Stimulated activated CD8-positive, alpha-beta memory T cell treated with anti-CD3 and anti-CD28 coated beads, Interleukin-15, amount 100 ng/mL, for 24 hours (primary cell): ENCODE measurements at places on chromosomes 2 and 18.

DNA sequence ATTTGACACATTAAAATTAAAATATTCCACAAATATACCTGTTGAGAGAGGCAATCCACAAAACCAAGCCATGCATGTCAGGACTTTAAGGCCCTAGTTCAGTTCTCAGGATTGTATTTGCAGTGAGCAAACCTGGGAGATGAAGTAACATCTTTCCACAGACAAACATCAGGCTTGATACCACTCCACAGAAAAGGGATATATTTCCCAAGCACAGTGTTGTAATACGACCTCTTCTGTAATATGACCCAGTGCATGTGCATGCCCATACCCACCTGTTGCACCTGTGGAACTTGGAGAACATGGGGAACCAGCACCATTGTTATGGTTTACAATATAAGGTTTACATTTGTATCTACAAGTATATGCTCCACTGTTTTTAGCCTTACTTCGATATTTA, 184.0 kb downstream of the PDE11A start:
- no peak for DNase-seq

DNA sequence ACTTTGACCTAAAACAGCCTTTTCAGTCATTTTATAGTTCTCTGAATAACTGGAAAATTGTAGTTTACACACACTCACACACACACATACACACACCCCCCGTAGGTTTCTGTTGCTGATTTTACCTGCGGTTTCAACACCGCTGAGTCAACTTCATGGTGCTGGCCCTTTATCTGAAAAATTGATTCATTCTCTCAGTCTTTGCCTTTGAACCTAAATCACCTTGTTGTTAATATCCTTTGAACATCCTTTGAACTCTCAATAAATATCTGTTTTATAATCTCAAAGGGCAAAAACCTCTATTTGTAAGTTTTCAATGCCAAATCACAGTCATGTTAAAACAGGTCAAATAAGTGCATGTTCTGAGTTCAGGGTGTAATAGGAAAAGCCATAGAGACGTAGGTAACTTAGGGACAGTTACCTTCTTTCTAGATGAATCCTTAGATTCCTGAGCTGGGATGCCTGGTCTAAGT, 109.0 kb upstream of the BZW1 start:
- DNase-seq, result no peak

GRCh38 chr18:3037423-3037915, 24.5 kb upstream of the LPIN2 start:
- DNase-seq, result no peak

DNA sequence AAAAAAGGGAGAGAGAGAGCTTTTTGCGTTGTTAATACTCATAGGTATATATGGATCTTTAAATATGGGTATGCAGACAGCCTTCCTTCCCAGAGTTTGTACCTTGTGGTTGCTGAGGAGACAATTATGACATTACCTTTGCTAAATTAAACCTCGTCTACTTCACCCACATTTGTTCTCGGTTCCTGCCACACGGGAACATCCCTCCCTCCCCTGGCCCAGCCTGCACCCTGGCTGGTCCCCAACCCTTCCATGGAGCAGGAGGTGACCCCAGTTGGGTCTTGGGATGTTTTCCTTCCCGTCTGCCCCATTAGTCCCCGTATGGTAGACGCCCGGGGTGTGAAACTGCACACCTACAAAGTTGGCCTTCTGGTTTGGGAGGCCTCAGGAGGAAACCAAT, 105.3 kb upstream of the FZD7 start:
- DNase-seq, result no peak

GRCh38 chr2:85661139-85661858, 6.7 kb downstream of the SFTPB start:
- DNase-seq, result no peak
